ENCODE measurements at places on chromosomes 1 and 21.

DNA sequence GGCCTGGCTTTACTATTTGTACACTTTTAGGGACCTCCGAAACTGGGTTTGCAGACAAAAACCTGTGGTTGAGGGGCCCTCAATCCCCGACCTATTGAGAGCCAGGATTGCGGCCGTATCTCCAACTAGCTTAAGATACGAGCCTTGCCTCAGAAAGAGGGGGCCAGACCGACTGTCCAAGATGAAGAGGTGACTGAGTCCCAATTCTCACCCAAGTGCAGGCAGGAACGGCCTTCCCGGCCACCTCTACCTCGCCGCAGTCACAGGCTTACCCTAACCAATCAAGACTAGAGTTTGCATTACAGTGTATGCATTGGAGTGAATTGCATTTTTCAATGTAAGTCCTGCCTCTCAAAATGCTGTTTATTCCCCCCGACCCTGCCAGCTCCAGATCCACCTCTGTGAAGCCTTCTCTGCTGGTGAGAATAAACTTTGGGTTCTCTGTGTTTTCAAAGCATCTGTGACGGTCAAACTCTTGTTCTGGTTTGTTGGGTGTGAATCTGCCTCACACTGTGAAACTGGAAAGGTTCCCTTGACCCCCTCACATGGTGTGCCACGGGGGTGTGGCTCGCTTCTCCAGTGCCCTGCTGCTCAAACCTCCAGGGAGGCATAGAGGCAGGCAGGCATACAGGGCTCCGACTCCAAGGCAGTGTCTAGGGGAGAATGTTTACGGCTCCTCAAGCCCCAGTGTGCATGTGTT is 62.2 kb upstream of the WLS start:
- no peak for DNase-seq

DNA sequence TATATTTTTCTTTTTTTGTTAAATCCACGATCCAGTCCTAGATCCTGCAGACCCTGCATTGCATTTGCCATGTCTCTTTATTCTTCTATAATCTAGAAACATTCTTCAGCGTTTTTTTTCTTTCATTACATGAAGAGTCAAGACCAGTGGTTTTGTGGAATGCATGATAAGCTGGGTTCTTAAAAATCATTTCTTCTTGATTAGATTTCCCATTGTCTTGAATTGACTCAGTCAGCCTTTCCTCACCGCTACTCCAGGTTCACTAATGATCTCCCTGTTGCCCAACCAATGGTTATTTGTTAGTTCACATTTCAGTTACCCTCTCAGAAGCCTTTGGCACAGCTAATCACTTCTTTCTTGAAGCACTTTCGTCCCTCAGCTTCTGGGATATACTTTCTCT is 25.2 kb downstream of the CHD1L start:
- no peak for DNase-seq

- peak; percentile 36 for DNase-seq
These were observed 618 bp downstream of the JAM2 start for GRCh38 chr21:25639551-25640201.

DNA sequence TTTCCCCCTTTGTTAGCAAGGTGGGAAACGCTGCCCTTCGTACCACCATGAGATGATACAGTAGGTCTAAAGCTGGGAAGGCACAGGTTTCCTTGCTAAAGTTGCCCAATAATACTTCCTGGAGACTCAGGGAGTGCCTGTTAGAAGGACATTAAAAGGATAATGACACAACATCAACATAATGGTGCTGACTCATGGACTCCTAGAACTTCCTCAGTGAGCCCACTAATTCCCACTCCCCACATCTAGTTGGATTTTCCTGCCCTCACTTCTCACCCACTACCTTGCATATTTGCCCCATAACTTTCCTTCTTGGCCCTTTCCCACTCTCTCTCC is 17.5 kb downstream of the CFAP45 start:
- no peak for DNase-seq

- DNase-seq, result peak; percentile 79
These were observed 56.8 kb downstream of the PLD5 start for GRCh38 chr1:242467556-242468145.

DNA sequence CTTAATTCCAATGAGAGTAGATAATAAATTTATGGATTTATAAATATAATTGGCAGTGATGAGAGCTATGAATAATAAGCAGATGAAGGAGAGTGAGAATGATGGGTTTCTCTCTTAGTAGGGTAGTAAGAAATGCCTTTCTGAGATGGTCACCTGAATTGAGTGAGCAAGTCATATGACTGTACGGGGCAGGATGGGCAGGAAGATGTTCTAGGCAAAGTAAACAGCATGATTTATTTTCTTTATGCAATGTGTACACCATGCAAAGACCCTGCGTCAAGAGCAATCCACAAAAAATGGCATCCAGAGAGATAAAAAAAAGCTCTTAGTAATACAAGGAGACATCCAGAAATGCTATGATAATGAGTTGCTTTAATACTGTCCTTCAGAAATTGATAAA is 409.9 kb downstream of the HLX start:
- no peak for DNase-seq

DNA sequence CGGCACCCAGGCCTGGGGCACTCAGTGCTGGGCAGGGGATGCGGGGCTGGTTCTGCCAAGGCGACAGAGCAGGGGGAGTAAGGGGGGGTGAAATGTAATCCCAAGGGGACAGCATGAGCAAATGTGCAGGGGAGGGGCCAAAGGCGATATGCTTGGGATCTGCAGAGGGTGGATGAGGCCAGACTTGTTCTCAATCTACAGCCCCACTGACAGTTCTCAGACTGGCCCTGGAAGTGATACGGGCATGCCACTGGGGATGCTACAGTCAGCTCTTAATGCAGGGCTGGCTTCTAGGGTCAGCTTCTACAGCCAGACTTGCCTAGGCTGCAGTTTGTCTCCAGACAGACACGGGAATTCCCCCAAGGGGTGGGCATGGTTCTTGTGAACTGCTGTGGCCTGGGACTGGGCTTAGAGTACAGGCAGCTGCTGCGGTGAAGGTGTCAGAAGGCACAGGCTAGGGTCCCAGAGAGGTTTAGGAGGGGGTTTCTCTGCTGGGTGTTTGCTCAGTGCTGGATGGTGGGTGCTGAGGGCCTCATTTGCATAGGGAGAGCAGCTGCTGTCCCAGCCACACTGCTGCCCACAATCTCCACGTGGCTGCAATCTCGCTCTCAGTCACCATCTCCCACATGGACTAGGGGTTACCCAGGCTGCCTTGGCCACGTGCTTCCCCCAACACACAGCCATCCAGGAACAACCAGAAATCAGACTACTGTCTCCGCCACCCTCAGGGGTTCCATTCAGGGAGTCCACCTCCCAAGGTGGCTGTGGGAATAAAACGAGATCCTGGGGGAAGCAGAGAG is 190.1 kb downstream of the HIVEP3 start:
- DNase-seq, result no peak

DNA sequence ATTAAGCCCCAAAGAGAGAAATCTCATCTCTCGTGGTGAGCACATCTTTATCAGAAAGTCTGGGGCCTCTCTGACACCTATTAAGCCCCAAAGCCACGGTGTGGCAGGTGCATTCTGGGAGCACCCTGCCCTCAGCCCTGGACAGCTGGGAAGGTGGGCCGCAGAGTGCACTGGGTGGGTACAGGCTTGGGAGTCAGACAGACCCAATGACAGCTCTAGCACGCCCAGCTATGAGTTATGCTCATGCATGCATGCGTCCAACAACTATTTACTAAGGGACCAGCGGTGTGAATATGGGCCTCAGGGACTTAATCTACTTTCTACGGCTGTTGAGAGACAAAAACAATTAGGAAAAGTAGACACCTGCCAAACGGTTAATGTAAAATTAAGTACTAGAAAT is 46.6 kb downstream of the SLC66A1 start:
- no peak for DNase-seq

DNA sequence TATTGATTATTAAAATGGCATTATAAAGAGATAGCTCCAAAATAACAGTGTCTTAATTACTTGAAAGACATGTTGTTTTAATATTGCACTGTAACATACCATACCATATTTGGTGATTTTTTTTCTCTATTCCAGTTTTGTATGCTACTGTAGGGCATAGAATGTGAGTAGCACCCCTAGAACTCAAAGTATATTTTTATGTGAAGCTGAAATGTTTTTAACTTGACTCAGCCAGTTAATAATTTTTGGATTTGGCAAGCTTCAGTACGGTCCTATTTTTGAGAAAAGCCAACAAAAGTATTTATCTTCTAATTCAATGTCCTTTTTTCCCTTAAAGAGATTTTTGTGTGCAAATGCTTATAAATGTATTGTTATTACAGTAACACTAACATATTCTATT is 593.8 kb downstream of the USP25 start:
- no peak for DNase-seq

DNA sequence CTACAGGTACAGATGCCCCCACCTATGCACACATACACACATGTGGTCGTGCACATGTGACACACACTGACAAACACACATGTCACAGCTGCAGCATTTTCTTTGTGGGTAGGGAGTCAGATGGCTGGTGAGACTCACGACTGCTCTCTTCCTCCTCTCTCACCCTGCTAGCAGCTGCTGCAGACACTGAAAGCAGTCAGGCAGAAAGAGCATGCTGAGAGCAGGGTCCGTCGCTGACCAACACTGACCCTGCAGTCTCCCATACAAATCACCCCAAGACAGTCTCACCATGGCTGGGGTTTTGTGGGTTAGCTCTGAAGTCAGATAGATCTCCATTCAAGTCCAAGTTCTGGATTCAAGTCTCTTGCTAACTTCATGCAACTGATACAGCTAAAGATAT is 188.3 kb downstream of the ASTN1 start:
- DNase-seq, result no peak

GRCh38 chr1:228798035-228798434 is 62.8 kb downstream of the RHOU start:
- DNase-seq, result no peak

GRCh38 chr1:111789666-111790316 is 34.1 kb downstream of the DDX20 start:
- no peak for DNase-seq

- no peak for DNase-seq
These were observed 34.8 kb downstream of the S100B start for GRCh38 chr21:46570119-46570518.

DNA sequence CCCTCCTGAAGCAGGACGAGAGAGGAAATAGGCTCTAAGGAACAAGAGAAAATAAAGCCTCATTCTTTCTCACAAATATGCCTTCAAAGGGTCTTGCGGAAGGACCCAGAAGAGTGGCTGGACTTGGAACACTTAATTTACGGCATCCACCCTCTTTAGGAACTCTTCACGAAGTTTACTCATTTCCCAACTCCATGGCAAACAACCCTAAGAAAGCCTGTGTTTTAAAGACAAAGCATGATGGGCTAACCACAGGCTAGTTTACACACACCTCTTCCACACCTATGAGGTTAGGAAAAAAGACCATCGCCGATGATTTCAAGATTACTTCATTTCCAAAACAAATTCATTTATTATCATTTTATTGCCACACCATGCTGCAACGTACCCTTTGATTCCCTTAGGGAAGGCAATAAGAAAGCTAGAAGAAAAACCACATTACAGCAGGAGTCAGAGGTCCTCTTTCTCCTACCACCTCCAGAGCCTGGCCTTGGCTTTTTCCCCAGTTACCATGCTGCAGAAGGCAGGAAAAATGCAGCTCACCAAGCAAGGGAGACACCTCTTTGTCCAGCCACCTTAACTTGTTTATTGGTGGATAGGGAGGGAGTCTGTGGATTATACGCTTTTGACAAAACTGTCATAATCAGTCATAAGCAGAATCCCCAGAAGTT is 29.6 kb downstream of the CHI3L2 start:
- no peak for DNase-seq

GRCh38 chr1:66243548-66244130 is 290.3 kb upstream of the SGIP1 start:
- no peak for DNase-seq

GRCh38 chr1:230299191-230300006 is 126.7 kb downstream of the PGBD5 start:
- no peak for DNase-seq
